ENCODE measurements at places on chromosomes 6 and 20.
A peak's percentile ranks its signal among the peaks of the same experiment; 100 is the strongest.

GRCh38 chr6:87754828-87755227 is 52.8 kb upstream of the AKIRIN2 start:
- DNase-seq, result no peak

DNA sequence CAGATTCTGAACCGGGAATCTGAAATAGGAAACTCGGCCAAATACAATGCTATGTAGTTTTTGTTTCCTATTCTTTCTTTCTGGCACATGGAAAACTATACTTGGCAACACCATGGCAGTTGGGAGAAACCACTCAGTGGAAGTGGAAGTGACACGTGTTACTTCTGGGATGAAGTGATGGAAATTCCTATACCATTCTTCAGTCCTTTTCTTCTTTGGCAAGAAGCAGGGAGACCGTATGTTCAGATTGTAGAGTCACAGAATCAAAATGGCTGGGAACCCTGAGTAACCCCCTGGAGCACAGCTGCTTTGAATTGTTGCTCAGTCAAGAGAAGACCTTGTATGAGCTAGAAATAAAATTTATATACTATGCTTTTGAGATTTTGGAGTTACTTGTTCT is 18.8 kb upstream of the TINAG start:
- DNase-seq, result no peak

DNA sequence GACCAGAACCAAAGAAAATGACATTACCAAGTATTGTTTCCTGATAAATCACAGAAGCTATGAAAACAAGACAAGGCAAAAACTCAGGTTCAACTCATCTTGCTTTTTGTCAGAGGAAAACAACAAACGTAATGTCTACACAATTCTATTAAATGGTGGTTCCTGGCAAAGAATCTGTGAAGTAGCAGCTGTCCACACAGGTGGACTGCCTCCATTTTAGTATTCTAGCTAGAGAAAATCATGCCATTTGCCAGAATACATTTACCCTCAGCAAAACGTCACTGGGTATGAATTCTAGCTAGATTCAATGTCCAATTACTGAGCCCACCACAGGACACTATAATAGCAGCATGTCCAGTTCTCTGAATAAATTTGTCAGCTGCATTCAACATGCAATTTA is 125.4 kb downstream of the ADGRB3 start:
- DNase-seq, result no peak

DNA sequence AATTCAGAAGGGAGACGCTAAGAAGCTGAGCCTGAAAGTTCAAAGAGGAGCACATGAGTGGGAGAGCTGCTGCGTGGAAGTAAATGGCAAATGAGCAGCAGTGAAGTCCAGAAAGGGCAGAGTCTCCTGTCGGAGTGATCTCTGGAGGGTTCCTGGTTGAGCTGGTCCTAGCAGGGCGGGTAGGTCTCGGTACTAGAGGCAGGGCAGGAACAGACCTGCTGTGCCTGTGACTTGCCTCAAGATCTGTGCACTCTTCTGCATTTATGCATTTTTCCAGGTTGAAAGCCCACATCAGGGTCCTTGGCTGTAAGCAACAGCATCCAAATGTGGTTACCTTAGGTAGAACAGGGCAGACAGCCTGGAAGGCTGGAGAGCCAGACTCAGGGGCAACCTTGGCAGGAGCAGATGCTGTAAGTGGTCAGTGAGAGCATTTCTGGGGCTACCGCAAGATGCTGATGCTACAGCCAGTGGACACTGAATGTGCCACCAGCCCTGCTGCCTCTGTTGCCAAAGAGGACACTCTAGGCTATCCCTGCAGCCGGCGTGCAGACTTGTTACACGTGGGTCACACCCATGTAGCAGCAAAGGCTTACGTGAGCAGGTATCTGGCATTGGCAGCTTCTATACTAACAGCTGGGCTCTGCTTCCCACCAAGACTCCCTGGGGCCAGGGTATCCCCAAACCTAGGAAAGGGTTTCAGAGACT is 8.4 kb downstream of the DUSP22 start:
- no peak for DNase-seq

DNA sequence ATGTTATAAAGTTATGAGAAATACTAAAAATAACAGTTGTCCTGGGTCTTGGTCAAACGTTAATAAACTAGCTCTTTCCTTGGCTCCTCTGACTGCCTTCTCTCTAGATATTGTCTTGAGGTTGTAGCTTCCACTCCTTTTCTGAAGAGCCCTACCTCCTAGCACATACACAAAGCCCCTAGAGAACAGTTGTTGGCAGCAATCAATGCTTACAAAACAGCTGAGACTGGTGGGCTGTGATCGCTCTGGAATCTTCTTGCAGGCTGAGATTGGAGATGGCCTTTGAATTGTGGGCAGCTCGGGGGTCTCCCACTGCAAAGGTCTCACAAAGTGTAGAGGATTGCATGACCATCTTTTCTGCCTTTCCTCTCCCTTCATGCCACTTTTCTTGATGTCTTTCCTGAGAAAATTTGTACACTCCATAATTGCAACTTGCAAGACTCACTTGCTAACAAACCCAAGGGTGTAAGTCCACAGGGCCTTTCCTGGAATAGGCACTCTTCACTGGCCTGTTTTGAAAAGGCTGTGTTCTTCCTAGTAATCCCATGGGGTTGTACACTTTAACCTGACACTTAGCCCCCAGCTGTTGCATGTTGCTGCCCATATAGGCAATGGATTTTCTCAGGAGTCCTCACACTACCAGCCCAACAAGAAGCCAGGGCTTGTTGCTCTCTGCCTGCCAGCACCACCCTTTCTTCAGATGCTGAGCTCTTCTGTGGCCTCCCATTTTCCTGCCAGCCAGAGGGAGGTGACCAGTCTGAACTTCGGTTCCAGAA is 99.9 kb downstream of the TCP11 start:
- DNase-seq, result no peak

GRCh38 chr6:37207903-37208456 is 38.0 kb downstream of the PIM1 start:
- DNase-seq, result peak; percentile 91

GRCh38 chr6:68639826-68640490 is 4.9 kb downstream of the ADGRB3 start:
- DNase-seq, result no peak

DNA sequence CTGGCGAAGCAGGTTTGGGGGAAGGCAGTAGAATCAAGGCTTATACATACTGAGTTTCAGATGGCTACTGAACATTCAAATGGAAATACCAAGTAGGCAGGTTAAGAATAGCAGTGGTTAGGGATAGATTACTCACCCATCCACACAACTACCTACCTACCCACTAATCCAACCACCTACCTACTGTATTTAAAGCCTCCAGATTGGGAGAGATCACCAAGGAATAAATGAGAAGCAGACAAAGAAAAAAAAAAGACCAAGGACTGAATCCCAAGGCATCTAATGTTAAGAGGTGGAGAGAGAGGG is 68.3 kb upstream of the SMIM29 start:
- DNase-seq, result no peak

- DNase-seq, result no peak
Measured at GRCh38 chr6:56483929-56484328, 158.8 kb downstream of the DST start.

DNA sequence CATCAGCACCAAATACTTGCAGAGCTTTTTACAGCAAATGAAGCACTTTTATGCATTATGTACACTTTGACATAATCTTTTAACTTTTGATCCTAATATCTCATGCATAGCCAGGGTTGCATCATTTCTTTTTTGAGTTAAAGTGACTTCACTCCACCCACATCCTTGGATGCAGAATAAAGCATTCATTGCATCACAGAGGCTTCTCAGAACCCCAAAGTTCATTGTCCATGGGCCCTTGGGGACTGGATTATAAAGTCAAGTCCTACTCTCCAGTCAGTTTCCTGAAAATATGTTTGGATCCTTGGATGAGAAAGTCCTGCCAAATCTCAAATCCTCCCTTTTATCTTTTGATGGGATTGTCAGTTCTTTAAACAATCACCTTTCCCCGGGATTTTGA is 10.6 kb upstream of the EFHC1 start:
- no peak for DNase-seq

GRCh38 chr6:40489798-40490197 is 97.4 kb downstream of the LRFN2 start:
- no peak for DNase-seq

- DNase-seq, result peak; percentile 79
Measured at GRCh38 chr6:106098383-106099234, 12.5 kb downstream of the PRDM1 start.

GRCh38 chr6:142444376-142444775 is 142.6 kb downstream of the ADGRG6 start:
- DNase-seq, result no peak

- DNase-seq, result no peak
Measured at GRCh38 chr6:10999994-11000393, 44.1 kb downstream of the ELOVL2 start.

DNA sequence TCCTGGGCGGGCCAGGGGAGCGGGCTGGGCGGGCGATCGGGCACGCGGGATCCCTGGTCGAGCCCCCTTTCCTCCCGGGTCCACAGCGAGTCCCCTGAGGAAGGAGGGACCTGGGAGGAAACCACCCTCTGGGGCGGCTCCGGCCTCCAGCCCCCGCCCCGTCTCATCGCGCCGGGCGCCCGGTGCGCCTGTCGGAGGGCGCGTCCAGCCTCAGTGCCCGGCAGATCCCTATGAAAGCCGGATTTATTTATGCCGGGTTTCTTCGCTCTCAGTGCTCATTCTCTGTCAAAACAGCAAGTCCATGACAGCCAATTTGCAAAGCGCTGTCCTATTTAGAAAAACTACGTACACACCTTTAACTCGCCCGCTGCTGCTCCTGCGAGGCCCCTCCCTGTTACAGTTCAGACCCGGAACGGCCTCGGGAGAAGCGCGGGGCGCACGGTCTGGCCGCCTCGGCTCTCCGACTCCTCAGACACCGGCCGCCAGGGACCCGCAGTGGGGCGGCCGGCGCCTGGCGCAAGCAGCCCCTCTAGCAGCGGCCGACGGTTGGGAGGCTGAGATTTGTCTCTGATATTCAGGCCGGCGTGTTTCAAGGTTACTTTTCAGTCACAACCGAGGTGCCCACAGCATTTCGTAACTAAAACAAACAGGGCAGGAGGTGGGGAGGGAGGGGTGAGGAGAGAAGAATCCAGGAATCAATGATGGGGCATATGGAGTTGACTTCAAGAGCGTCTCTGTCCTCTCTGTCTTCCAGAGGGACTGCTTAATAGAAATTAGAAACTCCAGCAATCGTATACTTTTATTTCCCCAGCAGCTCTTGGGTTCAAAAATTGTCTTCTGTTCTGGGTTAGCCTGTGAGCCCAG is 782 bp upstream of the FOXA2 start:
- DNase-seq, result no peak

DNA sequence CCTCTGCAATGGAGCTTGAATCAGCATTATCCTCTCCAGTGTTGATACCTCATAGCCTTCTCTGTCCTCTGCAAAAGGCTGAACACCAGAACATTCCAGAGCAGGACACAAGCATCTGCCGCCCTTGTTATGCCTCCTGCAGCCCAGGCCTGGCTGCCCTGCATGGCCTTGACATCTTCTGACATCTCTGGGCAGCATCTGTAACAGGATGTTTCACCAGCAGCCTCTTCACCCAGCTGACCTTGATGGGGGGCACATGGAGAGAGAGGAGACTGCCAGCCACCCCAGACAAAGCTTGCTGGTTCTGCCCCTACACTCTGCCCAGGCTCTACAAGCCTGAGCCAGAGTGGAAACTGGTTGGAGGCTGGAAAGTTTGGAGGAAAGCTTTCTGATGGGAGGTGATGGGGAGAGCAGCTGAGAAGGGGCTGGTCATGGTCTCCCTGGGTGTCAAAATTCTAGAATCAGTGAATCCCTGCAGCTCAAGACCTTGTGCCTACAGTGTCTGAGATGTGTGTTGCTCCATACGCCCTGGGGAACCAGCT is 145.1 kb downstream of the MRPL14 start:
- no peak for DNase-seq

DNA sequence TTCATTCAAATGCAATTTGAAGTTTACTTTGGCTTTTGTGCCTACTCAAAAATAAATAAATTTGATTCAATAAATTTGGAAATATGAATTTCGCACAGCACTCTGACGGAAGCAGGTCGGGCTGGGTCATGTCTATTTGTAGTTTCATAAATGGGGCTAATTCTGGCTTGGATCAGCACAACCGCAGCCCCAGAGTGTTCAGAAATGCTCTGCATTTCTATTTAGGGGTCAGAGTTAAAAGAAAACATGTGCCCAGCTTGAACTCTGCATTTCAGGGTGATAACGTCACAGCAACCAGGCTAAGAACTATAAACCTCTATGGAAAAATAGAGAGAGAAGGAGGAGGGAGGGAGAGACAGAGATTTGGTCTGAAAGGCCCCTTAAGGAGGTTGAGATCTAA is 480.9 kb upstream of the NOX3 start:
- no peak for DNase-seq

- no peak for DNase-seq
Measured at GRCh38 chr20:44074252-44075151, 112.5 kb downstream of the JPH2 start.

DNA sequence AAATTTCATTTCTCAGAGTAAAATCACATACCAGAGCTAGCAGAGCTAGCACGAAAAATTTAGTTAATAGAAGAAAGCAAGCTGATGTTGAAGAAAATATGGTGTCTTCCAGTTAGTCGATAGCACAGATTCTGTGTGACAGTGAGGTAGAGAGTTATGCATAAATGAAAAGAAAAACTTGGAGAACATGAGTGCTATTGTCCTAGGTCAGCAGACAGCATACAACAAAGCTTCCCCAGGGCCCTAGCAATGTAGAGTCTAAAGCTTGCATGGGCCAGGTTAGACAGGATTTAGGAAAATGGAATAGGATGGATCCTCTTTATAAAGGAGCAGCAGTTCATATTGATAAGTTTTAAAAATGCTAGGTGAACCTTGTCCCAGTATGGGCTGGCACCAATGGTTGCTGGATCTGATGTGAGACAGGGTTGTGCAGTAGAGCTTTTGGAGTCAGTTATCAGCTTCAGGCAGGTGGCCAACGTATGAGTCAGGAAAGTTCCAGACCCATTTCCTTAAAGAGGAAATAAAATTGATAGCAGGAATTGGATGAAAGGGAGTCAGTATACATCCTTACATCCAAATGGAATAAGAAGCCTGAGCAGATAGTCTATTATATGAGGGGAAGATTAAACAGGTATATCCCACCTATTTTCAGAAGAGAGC is 277.2 kb downstream of the FRK start:
- no peak for DNase-seq

DNA sequence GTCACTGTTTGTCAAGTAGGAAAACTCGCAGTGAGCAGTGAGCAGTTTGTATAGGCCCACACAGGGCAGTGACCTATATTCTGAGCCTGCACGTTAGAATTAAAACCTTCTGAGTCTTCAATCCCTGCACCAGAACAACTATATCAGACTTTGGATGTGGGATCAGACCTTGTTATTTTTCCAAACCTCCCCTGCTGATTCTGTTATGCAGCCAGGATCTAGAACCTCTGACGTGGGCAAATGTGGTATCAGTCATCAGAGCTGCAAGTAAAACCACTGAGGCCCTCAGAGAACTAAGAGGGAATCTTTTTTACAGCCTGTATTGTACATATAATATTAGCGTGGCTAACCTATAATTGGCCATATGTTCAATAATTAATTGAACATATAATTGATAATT is 32.0 kb upstream of the AKAP7 start:
- DNase-seq, result no peak

- DNase-seq, result no peak
Measured at GRCh38 chr6:169445661-169446581, 192.3 kb upstream of the THBS2 start.

- DNase-seq, result no peak
Measured at GRCh38 chr20:22974354-22974753, 60.8 kb upstream of the SSTR4 start.

Measured in CD4-positive, alpha-beta T cell treated with Interleukin-4 for 4 hours (primary cell).